ENCODE measurements at places on chromosomes 4 and X.

GRCh38 chr4:168162604-168163003 is 70.3 kb downstream of the ANXA10 start:
- DNase-seq, result no peak

GRCh38 chr4:55574252-55574651 is 17.8 kb downstream of the PDCL2 start:
- DNase-seq, result no peak

- no peak for DNase-seq
Observed at GRCh38 chr4:59945277-59945676, 1254.8 kb upstream of the ADGRL3 start.

DNA sequence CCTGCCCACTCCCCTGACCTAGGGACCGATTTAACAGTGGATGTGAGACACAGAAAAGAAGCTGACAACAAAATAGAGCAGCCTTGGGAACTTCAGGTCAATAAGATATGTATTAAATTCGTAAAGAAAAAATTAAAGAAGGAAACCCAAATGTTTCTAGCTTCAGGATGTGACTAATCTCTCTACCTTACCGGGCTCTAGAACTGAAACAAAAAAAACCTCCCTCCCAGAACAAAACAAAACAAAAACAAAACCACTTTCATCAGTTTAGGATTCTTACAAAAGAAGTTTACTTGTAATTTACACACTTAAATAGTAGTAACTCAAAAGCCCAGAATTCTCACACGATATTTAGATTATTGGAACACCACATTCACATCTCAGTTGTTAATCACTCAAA is 185.8 kb upstream of the RPS6KA3 start:
- no peak for DNase-seq

DNA sequence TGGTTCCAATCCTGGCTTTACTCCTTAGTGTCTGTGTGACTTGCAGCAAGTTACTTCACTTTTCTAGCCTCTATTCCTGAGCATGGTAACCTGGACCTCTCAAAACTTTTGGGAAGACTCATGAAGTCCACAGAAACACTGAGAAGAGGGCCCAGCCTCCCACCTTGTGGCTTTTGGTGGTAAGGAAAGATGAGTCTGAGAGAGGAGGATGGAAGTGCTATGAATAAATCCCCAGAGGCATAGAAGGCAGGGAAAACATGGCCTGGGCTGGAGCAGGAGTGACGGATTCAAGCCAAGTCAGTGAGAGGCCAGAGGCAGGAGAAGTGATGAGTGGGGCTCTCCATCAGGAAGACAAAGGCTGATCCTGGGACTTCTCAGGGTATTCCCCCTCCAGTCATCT is 10.9 kb upstream of the MAGEA4 start:
- no peak for DNase-seq
